Activated CD8-positive, alpha-beta memory T cell treated with anti-CD3 and anti-CD28 coated beads for 1 hour (primary cell): ENCODE measurements at places on chromosomes 6 and 20.

DNA sequence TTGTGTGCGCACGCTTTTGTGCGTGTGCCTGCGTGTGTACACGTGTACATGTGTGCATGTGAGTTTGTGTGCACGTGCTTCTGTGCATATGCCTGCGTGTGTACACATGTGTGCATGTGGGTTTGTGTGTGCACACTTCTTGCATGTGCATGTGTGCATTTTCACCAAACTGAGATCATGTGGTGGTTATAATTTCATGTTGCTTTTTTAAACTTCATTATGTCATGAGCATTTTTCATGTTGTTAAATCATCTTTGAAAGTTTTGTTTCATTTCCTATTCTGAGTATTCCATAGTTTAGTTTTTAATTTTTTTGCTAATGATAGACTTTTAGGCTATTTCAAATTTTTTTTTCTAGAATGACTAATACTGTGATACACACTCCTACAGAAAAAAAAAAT is 6.4 kb upstream of the CST3 start:
- no peak for DNase-seq

GRCh38 chr6:107330168-107330567 is 129.2 kb downstream of the PDSS2 start:
- DNase-seq: no peak

DNA sequence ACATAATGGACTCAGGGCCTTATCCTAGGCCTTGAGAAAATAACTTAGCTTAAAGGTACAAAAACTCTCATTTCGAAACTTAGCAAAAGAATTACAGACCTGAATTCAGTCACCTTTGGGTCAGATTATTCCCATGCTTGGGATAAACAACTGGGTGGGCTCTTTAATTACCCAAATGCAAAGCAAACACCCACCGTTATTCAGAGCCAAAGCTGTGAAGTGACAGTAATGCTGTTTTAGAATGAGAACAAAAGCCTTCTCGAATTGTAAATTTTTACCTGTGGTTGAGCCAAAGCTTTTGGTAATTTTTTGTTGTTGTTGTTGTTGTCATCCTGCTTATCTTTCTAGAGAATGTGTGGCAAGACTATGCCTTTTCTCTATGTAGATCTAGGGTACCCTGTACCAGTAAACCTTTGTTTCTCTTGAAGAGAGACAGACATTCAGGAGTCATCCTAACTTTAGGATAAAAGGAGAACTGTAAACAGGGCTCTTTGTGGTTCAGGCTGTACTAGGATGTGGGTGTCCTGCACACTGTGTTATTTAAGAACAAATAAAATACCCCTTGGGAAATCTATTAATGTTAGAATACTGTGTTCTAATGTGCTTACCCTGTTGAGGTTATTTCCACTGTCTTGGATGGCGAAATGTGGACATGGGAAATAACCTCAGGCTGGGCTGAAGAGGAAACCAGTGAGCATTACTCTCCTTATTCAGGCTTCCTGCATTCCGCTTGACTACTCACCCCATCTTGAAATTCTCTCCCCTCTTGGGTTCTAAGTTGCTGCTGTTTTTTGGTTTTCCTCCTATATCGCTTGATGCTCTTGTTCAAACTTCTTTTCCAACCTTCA is 480.7 kb downstream of the CD83 start:
- no peak for DNase-seq

DNA sequence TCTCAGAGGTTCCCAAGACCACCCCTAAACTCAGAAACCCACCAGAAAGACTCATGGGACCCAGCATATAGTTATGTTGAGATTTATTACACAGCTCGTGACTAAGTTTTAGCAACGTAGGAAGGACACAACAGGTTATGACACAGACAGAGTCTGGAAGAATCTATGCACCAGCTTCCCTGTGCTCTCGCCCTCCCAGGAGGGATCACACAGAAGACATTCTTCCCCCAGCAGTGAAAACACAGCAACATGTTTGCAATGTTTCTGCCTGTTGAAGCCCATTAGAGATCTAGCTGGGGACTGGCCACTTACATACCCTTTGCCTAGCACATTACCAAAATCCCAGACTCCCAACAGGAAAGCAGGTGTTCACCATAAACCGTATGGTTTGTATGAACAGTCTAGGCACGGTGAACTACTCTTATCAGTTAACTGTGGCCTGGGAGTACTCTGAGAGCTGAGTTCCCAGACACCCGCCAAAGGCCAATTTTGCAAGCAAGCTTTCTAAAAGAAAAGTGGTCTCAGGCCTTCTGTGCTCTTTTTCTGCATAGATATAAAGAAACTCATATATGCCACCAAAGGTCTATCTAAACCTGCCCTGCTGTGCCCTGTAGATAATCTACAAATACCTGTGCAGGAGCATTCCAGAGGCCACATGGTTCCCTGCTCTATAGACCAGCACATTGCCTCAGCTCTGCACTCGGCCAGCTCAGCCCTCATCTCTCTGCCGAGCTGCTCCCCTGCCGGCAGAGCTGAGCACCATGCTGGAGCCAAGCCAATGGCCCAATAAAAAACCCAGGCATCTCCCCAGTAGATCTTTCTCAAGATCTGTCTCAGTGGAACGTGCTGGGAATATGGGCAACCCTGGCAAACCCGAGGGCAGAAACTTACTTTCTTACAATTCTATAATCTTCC is 69.6 kb upstream of the SMIM28 start:
- no peak for DNase-seq

DNA sequence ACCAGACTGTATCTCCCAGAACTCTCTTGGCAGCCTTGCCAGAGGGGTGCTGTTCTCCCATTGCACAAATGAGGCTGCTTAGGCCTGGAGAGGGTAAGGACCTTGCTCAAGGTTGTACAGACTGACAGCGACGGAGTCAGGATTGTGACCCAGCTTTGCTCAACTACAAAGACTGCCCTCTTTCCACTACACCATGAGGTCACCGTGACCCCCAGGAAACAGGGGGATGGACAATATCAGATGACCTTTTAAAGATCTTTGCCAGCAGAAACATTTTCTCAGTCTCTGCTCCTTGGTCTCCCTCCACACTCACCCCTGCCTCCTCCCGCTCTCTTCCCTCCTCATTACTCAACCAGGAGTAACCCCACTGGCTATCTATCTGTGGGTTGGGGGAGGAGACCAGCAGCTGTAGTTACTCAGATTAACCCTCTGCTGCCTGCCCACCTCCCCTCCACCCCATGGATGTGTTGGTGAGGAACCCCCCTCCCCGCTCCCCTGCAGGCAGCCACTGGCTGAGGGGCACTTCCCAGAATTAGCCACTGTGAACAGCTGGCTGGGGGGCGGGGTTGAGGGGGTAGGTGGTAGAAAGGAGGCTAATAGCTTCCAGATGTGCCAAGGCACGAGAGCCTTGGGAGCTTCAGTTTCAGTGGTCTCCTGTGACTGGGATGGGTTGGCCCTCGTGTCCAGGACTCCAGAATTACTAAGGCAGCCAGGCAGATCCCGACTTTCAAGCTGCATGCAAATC is 26.9 kb upstream of the MRPS18A start:
- DNase-seq: no peak

DNA sequence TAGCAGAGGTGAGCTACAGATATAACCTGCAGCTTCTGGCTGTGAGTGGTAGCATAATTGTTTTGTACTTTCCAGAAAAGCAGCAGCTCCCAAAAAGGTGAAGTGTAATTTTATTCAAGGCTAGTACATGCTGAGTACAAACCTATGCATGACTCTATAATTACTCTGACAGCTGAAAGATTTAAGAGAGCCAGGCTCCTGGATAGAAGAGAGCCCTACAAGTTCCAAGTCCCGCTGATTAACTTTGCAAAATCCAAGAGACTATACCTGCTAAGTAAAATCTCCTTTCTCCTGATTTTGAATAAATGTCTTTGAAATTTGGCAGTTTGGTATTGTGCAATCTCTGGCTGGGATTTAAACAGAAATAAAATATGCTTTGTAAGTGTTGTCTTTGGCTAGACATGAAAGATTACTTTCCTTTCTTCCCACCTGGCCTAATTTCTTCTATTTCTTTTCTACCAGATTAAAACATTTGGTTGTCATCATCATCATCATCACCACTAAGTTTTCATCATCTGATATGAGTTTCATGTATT is 79.5 kb downstream of the CTNNBL1 start:
- no peak for DNase-seq

DNA sequence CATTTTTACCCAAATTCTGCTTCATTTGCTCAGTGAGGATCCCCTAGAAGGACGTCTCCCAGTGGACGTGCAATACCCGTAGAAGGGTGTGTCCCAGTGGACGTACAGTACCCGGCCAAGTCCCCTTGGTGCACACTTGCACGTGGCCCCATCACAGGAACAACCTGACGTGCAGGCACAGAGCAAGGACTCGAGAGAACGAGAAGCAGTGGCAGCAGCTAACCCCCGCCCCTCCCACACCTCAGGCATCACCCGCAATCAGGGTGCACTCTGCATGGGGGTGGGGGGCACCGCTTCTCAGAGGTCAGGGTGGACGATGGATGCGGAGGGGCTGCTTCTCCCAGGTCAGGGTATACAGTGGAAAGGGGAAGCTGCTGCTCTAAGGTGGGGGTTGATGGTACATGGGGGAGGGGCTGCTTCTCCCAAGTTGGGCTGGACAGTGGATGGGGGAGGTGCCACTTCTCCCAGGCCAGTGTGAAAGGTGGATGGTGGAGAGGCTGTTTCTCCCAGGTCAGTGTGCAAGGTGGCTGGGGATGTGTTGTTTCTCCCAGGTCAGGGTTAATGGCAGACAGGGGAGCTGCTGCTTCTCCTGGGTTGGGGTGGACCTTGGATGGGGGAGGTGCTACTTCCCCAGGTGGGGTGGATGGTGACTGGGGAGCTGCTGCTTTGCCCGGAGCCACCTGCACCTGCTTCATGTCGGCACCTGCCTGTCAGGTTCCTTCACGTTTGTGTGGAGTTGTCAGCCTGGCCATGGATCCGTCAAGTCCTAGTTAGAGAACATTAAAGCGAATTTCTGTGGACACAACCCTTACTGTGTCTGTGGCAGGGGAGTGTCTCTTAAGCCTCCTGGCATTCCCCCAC is 1.0 kb upstream of the THBS2 start:
- no peak for DNase-seq

GRCh38 chr6:34202329-34203201 is 34.1 kb upstream of the HMGA1 start:
- DNase-seq: no peak

DNA sequence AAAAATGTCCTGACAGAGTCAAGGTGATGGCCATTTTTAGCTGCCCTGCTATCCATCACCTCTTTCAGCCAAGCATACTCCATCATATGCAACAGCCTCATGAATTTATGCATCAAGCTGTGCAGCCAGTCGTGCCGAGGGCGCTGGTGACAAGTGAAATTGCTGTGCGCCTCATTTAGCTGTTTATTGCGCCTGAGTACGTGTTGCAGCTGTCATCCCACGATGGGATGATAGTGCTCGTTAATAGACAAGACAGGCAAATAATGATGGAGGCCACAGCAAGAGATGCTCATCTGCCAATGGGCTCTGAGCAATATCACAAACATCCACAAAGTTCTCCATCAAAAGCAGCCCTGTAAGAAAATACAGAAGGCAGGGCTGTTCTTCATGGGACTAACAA is 562.3 kb upstream of the POU3F2 start:
- DNase-seq: no peak

GRCh38 chr6:14273191-14273590 is 155.6 kb downstream of the CD83 start:
- DNase-seq: no peak

GRCh38 chr6:162373192-162373591 is 354.4 kb downstream of the PRKN start:
- no peak for DNase-seq

GRCh38 chr6:163806755-163807499 is 392.4 kb downstream of the QKI start:
- DNase-seq: no peak

GRCh38 chr6:16768477-16768830 is 7.2 kb upstream of the ATXN1 start:
- DNase-seq: no peak

DNA sequence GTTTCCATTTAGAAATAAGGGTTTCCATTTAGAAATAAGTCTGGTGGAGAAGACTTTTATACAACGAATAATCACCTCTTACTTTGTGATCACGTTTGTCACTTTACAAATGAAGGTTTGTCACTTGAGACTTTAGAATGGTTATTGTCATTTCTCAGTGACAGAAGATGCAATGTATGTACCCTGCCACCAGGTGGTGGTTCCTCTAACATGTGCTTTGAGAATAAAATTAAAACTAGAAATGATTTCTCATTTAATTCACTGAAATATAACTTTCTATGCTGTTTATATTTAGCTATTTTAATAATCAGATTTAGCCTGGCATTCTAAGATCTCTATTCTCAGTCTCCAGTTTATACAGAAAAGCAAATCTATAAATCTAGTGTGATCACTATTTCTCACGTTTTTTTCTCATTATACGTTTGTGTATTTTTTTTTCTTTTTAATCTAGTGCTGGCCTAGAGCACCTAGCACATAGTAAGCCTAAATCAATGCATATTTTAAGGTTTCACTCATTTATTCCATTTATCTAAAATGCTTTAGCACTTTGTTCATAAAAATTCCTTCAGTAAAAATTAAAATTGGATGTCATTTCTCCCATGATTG is 57.4 kb upstream of the TFAP2D start:
- DNase-seq: no peak

DNA sequence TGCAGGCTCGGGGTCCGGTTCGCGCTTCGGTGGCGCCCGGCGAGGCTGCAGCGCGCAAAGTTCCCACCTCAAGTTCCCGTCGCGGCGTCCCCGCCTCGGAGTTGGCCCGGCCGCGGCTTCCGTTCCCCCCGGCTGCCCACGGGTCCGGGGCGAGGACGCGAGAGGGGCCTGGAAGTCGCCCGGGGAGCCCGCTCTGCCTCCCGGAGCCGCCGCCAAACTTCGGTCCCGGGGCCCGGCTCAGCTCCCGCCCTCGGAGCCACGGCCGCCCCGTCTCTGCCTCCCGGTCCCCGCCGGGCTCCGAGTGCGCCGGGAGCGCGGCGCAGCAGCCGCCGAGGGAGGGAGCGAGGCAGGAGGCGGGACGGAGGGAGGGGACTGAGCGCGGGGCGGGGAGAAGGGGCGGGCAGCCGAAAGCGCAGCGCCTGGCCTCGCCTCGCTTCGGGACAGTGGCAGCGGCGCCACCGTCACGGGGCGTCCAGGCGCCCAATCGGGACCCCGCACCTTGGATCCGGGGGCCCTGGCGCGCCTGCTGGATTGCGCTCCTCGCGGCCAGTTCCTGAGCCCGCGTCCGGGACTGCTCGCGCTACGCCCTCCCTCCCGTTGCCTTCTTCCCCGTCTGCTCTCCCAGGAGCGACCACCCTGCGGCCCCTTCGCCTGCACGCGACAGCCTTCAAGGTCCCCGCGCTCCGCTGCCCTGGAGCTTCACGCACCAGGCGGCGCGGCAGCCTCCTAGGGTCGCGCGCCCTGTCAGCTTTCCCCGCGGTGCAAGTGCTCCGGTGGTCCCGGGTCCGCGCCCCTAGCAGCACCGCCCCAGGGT is at the start of gene KCNG1:
Gene KCNG1 (minus strand): TSS at position 305 of the 814 bp plus-strand sequence. CDS start 12,769 bp downstream, outside the sequence.
- no peak for DNase-seq
